SK-N-SH (cell line): ENCODE measurements at places on chromosomes 16 and 17.
A peak's percentile ranks its signal among the peaks of the same experiment; 100 is the strongest.

GRCh38 chr16:55250701-55251100 is 73.3 kb upstream of the IRX6 start:
- peak; percentile 15 for DNase-seq

- DNase-seq, result no peak
Measured at GRCh38 chr17:65780111-65780510, 218.7 kb upstream of the AXIN2 start.

DNA sequence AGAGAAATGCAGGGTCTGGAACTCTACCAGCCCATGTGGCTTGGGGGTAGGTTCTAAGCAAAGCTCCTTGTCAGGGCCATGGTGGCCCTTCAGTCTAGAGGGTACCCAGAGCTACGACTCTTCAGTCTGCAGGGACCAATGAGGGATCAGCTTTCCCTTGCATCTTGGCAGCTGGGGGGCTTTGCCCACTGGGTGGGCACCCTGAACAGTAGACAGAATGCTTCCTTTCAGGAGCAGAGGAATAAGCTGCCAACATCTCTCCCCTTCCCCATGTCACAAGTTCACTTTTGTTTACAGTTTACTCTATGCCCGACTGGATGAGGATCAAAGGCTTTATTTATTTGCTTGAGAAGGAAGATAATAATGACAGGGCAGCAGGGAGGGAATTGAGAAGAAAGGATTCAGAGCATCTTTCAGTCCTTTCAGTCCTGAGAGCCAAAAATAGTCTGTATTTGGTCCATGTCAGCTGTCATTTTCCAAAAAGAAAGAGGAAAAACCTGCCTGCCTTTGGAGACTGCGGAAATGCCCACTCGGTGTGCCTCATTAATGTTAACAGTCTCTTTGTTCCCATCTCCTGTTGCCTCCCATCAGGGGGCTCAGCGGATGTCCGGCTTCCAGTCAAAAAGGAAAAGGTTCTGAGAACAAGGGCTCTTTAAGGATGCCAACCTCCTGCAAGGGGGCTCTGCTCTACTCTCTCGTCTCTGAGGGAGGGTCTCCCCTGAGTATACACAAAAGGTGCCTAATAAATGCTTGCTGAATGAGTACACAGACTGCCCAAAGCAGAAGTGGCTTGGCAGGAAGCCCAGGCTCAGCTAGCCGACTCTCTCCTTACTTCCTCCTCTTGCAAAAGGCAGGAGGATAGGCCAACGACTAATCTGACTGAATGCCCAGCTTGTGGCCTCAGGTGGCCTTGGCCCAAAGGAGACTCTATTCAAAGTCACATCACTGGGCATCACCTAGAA is 17.1 kb downstream of the TRAF4 start:
- no peak for DNase-seq

DNA sequence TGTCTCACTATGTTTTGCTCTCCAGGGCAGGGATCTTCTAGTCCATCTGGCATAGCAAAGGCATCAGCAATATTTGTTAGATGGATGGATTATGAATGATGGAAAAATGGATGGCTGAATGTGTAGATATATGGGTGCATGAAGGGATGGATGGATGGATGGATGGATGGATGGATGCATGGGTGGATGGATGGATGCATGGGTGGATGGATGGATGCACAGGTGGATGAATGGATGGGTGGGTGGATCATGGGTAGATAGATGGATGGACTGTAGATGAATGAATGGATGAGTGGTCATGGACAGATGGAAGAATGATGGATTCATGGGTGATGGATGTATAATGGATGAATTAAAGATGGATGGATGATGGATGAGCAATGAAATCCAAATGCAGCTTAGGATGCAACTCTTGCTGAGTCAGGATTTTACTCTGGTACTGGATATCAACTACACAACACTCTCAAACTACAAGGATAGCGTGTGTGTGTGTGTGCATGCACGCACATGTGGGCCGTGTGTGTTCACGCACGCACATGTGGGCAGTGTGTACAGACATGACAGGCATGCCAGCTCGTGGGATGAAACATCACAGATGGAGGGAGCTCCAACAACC is 34.0 kb downstream of the GSG1L start:
- no peak for DNase-seq

DNA sequence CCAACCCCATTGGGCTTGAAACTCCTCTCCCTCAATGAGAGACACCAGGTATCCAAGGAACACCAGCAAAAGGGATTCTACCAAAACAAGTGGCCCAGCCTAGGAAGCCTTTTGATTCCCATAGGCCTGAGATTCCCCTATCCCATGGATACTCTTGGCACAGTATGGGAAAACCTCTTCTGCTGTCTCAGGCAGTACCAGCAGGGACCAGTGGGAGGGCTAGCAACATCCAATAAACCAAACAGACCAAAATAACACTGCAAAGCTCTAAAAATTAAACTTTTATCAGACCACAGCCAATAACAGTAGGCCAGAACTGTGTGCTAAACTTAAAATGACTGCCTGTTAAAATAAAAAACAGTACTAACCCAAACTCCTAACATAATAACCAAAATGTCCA is 153.9 kb upstream of the CES5A start:
- no peak for DNase-seq

GRCh38 chr16:69618307-69618706 is 52.5 kb downstream of the NFAT5 start:
- DNase-seq, result no peak

DNA sequence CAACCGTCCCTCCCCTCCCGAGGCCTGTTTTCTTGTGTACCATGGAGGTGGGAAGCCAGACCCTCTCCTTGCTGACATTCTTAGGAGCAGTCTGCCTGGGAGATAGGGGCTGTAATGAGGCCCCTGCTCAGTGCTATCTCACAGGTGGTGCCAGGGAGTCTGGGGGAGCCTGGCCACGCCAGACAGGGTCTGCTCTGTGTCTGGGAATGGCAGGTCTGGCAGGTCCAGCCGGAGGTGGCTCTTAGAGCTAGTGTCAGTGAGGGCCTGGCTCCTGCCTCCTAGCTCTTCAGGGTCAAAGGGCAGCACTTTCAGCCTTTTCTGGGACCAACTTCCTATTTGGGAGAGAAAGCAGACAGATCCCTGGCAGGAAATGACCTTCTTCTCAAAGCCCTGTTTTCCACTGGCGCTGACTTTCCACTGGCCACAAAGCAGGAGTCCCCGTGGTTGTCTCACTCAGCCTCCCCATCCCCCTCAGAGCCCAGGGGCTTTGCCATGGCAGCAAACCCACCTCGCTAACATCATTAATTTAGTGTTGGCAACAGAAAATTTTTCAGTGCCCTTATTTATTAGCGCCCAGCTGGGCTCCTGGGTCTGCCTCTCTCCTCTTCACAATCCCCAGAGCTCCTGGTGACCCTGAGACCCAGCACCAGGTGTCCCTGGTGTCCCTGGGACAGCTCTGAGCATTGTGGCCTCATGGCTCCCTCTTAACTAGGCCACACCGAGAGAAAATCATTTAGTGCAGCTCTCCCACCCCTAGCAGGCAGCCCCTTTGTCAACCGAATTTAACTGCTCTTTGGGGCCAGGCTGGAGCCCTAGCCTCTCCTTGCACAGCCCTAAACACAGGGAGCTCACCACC is 24.0 kb upstream of the DOK4 start:
- peak; percentile 85 for DNase-seq

DNA sequence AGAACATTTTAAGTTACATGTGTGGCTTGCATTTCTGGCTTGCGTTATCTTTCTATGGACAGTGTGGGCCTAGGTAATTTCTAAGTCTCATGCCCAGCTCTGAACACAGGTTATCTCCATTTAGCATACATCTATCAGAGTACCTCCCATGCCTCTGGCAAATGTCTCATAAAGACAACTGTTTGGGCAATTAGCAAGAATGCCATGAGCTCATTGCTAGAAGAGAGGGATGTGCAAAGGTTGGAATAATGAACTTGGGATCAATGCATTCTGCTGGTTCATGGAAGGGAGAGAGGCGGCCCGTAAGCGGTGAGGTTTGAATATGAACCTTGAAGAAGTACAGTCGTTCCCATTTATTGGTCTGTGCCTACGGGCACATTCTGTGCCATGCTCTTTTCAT is 14.4 kb downstream of the SYT17 start:
- no peak for DNase-seq

DNA sequence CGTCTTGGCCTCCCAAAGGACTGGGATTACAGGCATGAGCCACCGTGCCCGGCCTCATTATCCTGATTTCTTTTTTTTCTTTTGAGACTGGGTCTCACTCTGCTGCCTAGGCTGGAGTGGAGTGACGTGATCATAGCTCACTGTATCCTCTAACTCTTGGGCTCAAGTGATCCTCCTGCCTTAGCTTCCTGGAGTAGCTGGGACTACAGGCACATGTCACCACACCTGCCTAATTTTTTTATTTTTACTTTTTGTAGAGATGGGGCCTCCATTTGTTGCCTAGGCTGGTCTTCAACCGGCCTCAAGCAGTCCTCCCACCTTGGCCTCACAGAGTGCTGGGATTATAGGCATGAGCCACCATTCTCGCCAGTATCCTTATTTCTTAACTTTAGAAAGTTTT is 3.5 kb downstream of the TENT4B start:
- no peak for DNase-seq

DNA sequence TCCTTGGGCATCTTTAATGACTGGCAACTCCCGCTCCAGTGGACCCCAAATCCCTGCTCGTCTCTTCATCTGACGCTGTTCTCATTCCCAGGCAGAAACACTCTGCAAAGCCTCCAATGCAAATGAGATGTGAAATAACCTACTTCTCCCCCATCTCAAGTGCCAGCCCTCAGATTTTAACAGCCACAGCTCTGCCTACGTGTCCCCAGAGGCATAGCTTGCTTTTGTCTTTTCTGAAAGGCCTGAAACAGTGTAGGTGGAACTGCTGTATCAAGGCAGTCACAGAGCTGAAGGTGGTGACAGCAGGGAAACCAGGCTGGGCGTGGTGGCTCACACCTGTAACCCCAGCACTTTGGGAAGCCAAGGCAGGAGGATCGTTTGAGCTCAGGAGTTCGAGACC is 14.7 kb downstream of the RPH3AL start:
- DNase-seq, result no peak

DNA sequence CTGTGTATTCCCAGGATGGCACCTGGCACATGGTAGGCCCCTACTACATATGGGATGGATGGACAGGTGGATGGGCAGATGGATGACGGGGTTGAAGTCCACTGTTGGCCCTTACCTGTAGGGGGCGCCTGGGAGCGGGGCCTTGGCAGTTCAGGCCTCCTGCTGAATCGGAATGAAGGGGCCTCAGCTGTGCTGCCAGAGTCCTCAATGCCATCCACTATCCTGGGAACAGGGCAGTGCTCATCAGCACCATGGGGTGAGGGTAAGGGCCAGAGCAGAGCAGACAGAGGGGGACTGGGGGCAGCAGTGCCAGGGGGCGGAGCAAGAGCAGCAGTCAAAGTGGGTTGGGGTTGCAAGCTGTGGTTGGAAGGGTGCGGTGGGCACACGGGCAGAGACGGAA is 8.3 kb upstream of the RAB5C start:
- peak; percentile 61 for DNase-seq
